ENCODE measurements at places on chromosomes 7 and 10. TPM values are rescaled to one million over a fixed set of nuclear protein-coding genes. Genes with fewer than 3 reads are reported as not detected.

DNA sequence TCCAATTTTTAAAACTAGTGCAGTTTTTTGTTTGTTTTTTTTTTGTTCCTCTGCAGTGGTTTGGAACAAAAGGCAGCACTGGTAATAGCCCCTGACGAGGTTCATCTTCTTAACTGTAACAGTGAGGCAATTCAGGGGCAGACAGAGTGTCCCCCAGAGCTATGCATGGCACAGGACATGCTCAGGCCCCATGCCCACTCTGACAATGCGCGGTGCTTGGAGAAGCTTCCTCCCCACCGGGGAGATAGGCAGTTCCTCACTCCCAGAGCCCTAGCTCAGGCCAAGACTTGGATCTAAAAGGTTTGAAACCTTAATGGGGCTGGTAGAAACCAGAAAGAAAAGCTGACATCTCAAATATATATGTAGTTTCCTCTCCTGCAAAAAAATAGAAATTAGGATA, 17.9 kb upstream of the MPP7 start:
- no peaks in the 10 kb centered on the region for H3K27me3 ChIP-seq
- H3K27ac ChIP-seq, result no peak overlapping the region
- no peaks in the 10 kb centered on the region for H3K4me1 ChIP-seq
- DNase-seq, result no peak

DNA sequence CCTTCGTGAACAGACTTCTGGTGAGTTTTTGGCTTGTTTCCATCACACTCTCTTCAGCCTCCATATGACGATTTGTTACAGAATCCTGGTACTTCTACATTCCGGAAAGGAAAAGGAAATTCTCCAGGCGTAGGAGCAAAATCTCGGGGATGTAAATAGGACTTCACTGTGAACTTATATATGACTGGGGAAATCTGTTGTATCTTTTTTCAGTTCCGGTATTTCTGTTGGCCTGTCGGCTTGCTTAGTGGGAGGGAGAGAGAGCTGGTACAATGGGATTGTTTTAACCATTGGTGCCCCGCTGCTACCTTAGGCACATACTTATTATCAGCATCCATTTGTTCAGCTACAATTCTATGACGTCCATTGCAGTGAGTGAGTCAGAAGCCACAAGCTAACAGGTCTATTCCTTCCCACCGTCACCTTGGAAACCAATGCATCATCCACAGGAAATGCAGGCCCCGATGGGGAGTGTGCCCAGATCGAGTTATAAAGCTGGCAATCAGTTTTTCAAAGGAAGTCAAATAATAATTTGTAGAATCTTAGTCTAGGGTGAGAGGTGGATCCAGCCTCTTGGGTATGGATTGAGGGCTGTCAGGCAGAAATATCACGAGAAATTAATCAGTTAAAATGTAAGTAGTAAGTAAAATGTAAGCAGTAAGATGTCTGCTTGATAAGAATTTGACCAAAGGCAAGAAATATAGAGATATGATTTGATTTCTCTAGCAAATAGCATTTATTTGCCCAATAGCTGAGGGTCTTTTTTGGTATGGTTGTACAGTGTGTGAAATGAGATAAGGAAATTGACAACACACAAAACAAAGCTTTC, 92.0 kb upstream of the MKLN1 start:
- no peak overlapping the region for H3K4me3 ChIP-seq
- no peaks in the 10 kb centered on the region for H3K36me3 ChIP-seq
- peak; percentile 51 for DNase-seq
- H3K27me3 ChIP-seq, result no peaks in the 10 kb centered on the region

GRCh38 chr7:55774327-55775050, 88.1 kb downstream of the SEPTIN14 start:
- no peaks in the 10 kb centered on the region for H3K27me3 ChIP-seq
- no peaks in the 10 kb centered on the region for H3K36me3 ChIP-seq
- H3K4me3 ChIP-seq, result no peak overlapping the region
- no peak overlapping the region for H3K27ac ChIP-seq
- H3K4me1 ChIP-seq, result no peaks in the 10 kb centered on the region

Gene PPP1R17
- total RNA-seq, result 0.20 TPM

- no peaks in the 10 kb centered on the region for H3K36me3 ChIP-seq
- no peaks in the 10 kb centered on the region for H3K27me3 ChIP-seq
- H3K27ac ChIP-seq, result no peak overlapping the region
- no peaks in the 10 kb centered on the region for H3K4me1 ChIP-seq
- no peak overlapping the region for H3K4me3 ChIP-seq
- no peak for DNase-seq
Measured at GRCh38 chr7:45407730-45408408, 166.3 kb upstream of the ADCY1 start.

Gene OR6B1
- total RNA-seq, result not detected

Gene NOS3
- total RNA-seq, result 0.39 TPM

Gene CPED1
- not detected for total RNA-seq

Gene TLL2
- 0.47 TPM for total RNA-seq

Gene PTF1A
- not detected for total RNA-seq

Gene LIPF
- total RNA-seq, result not detected

DNA sequence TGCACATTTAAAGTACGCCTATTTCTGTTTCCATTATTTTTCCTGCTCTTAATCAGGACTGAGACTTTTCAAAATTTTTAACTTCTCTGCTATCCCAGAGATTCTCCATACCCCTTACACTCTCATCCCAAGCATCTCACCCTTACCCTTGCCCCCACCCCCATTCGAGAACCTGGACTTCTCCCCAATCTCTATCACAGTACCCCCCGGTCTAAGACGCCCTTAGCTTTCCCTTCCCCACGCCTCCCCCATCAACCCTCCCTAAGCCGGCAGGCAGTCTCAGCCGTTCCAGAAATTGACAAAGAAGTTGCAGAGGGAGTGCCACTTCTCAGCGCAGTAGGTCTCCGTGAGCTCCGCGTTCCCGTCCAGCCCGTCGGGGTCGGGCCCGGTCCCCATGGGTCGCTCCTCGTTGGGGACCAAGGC, 1.4 kb downstream of the FGFBP3 start:
- H3K27me3 ChIP-seq, result no peaks in the 10 kb centered on the region
- H3K4me1 ChIP-seq, result peaks cover 10% of the 10 kb centered on the region
- no peak for DNase-seq
- peak overlapping the region; percentile 75 for H3K4me3 ChIP-seq

GRCh38 chr10:132319853-132320653, 11.9 kb upstream of the LRRC27 start:
- no peak for DNase-seq
- H3K36me3 ChIP-seq, result peaks cover 5% of the 10 kb centered on the region
- H3K27me3 ChIP-seq, result no peaks in the 10 kb centered on the region
- no peak overlapping the region for H3K27ac ChIP-seq
- H3K4me3 ChIP-seq, result no peak overlapping the region

DNA sequence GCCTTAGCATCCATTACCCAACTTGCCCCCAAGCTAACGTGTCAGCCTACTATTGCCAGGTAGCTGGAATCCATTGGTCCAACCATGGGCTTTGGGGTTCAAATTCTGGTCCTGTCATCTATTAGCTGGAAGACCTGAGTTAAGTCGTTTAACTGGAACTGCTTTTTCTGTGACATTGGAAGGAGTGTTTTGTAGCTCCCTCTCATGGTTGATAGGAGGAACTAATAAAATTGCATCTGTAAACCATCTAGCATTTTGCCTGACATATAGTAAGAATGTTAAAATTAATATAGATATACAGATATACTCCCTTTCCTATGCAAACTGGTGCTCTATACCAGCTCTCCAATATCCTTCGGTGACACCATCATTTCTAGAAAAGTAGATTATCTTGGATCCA, 23.8 kb upstream of the SLF2 start:
- H3K27ac ChIP-seq, result no peak overlapping the region
- H3K4me3 ChIP-seq, result no peak overlapping the region
- H3K36me3 ChIP-seq, result no peaks in the 10 kb centered on the region
- no peaks in the 10 kb centered on the region for H3K4me1 ChIP-seq
- H3K27me3 ChIP-seq, result peaks cover 13% of the 10 kb centered on the region

DNA sequence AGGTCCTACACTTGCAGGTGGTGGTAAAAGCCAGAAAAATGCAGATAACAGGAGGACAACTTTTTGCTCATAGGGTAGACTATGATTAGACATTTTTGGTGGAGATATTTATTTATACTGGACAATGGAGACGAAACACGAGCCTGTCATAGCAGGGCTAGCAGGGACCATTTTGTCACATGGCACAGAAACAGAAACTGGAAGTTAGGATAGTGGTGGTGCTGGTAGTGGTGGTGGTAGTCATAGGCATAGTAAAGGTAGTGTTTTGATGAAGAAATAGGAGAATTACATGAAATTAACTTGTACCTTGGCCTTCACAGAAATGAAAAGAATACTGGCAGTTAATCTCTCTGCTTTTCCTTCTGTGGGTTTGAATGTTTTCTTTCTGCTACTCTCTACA, 8.8 kb upstream of the MGAM start:
- H3K27ac ChIP-seq, result no peak overlapping the region
- H3K36me3 ChIP-seq, result no peaks in the 10 kb centered on the region
- DNase-seq, result no peak
- H3K4me1 ChIP-seq, result no peaks in the 10 kb centered on the region
- H3K27me3 ChIP-seq, result no peaks in the 10 kb centered on the region
- H3K4me3 ChIP-seq, result no peak overlapping the region

DNA sequence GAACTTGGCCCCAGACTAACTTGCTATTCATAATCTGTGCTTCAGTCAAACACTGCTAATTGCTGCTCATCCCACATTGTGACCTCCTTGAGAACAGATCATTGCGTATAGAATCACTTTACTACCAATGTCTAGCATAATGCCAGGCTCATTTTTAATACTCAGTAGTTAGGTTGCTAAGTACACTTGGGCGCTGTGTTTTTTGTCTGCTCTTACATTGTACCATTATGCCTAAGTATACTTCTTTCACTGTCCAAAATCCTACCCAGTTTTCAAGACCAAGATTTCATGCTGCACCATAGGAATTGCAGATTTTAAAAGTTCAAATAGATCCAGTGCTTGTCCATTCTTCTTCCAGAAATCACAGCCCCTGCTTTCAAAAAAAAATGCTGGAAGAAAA, 32.8 kb upstream of the TMEM106B start:
- no peak for DNase-seq
- no peaks in the 10 kb centered on the region for H3K4me1 ChIP-seq

- no peaks in the 10 kb centered on the region for H3K36me3 ChIP-seq
- H3K4me1 ChIP-seq, result peaks cover 11% of the 10 kb centered on the region
- peak overlapping the region; percentile 53 for H3K4me3 ChIP-seq
- DNase-seq, result peak; percentile 47
Measured at GRCh38 chr10:4034907-4035598, 250.0 kb upstream of the KLF6 start.

- H3K36me3 ChIP-seq, result no peaks in the 10 kb centered on the region
- no peak overlapping the region for H3K4me3 ChIP-seq
- no peaks in the 10 kb centered on the region for H3K27me3 ChIP-seq
- DNase-seq, result no peak
Measured at GRCh38 chr10:118742032-118742431, 12.7 kb downstream of the CACUL1 start.

All from B cell (primary cell).